ENCODE measurements at places on chromosomes 4 and X.
A peak's percentile ranks its signal among the peaks of the same experiment; 100 is the strongest.

GRCh38 chr4:95214408-95214807 lies 334.4 kb downstream of the UNC5C start:
- DNase-seq = no peak

DNA sequence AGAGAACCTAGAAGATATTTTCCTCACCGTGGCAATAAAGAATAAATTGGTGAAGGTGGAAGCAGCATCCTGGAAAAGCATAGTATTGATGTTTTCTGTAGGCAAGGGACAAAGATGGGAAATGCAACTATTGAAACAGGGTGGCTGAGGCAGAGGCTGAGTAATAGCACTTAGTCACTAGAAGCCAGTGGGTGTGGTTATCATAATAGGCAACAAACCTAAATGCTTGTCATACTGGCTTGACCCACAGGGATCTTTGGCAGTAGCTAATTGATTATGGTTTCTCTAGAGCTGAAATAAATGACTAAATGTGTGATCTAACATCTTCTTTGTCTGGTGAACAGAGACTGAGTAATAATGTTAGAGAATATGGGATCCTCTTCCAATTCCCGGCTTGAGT lies 353.6 kb upstream of the RPS6KA3 start:
- no peak for DNase-seq

DNA sequence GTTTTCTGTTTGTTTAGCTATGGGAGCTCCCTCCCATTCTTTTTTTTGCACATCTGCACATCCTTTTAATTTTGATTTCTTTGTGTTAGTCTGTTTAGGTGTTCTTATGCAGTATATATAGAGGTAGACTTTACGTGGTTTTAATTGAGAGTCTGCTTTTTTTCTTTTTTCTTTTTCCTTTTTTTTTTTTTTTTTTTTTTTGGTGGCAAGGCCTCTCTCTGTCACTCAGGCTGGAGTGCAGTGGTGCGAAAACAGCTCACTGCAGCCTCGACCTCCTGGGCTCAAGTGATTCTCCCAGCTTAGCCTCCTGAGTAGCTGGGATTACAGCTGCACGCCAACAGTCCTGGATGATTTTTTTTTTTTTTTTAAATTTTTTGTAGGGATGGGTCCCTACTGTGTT lies 68.2 kb downstream of the FAM193A start:
- DNase-seq = no peak

DNA sequence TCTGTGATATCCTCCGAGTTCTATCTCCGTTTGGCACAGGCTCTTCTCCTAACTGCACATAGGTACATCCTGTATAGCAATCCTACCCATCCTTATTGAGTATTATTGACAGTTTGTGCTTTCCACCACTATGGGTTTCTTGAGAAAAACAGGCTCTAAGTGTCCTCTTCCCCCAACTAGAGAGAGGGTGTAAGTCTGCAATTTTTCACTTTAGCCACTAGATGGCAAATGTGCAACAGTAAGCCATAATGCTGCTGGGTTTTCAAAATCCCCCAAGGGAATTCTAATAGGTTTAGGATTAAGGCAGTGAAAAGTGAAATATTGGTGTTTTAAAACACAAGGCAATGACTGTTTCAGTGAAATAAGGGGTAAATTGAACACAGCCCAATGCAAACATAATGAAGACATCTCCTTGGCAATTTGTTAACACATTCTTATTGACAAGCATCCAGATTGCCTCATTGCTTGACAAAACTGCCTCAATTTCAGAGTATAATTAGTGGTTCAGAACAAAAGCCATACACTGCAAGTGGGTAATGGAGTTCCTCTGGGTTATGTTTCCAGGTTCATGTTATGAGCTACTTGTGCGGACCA lies 239.0 kb upstream of the HTR2C start:
- DNase-seq = peak; percentile 15

GRCh38 chr4:22482250-22483127 lies 33.4 kb downstream of the ADGRA3 start:
- DNase-seq = no peak

DNA sequence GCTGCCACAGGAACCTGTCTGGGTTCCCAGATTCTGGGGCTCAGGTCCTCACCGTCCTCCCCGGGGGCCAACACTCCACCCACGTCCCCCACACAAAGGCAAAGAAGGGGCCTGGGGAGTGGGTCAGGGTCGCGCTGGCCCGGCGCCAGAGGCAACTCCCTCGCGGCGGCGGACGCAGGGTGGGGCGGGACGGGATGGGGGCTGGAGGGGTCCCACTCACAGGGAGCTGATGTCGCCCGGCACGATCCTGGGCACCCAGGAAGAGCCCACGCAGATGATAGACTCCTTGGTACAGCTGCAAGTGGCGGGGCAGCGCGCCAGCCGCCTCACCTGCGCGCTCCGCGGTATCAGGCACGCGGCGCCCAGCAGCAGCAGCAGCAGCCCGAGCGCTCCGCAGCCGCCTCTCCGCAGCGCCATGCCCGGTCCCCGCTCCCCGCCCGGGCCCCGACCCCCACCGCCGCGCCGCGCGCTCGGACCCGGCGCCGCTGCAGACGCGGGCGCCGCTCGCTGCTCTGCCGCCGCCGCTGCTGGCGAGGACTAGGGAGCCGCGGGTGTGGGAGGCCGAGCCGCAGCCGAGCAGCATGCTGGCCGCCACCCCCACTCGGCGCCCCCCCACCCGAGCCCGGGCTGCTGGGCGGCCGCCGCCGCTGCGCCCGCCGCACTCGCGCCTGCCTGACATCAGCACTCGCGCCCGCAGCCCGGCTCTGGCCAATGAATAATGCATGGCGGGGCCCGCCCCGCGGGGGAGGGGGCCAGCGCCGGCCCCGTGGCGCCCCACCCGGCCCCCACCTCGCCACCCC lies at the start of gene LGI2:
TSS of gene LGI2 (minus strand) at position 670 of the 800 bp plus-strand sequence. CDS start at position 417, 253 bp downstream.
- DNase-seq = no peak

GRCh38 chr4:142656178-142656577 lies 189.9 kb downstream of the INPP4B start:
- DNase-seq = no peak

DNA sequence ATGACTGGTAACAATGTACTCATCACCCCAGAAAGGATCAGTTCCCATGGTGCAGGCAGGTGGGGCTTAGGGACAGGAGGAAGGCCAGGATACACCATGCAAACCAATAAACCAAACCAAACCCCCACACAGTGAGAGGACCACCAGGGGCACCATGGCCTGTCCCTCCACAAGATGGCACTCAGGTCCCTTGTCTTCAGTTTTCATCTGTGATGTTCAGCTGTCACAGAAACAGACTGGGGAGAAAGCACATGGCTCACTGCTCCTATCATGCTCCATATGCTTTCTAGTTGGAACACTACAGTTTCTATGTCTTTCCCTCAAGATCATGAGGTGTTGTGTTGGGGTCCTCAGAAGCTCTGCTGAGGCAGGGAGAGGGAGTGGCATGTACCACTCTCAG lies 10.1 kb downstream of the HS3ST1 start:
- peak; percentile 7 for DNase-seq

DNA sequence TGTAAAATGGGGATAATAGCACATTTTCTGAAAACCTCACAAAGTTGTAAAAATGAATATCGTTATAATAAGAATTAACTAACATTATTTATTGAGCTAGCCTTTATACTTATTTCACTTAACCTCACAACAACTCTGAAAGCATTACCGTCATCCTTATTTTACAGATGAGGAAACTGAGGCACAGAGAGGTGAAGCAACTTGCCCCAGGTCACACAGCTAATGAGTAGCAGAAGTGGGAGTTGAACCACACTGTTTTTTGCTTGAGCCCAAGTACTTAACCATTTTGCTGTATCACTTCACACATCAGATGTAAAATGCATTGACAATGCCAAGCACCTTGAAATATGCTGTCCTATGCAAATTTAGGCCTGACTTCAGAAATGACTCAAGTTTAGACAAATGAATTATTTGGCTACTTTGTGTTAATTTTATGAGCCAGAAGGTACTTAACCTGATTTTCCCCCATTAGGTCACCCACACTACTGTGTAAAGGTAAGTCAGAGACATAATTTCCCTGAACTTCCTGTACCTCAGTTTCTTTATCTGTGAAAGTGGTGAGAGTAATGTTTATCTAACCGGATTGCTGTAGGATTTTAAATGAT lies 23.1 kb downstream of the CD40LG start:
- DNase-seq = no peak

DNA sequence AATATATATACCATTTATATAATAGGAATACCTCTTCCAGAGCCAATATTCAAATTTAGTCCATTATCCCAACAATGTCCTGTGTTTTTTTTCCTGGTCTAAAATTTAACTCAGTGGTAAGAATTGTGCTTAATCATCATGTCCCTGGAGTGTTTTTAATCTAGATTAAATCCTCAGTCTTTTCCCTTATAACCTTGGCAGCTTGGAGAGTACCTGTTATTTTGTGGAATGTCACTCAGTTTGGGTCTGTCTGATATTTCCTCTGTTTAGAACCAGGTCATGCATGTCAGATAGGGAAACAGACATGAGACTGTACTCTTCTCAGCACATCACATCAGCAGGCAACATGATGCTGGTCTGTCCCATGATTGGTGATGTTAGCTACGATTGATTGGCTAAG lies 96.6 kb downstream of the HPGD start:
- no peak for DNase-seq

DNA sequence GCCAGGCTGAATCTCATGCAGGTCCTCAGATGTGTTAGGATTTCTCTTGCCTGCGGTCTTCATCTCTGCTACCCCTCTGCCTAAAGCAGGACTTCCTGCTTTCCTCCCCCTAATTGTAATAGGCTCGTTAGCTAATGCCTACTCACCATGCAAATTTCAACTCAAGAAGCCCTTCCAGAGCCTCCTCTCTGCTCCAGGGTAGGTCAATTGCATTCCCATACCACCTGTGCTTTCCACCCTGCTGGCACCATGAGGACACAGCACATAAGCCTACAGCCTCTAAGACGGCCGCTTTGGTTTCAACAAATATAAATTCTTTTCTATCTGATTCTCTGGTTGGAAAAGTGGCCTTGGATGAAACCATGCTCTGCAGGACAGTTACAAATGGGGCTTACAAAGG lies 93.9 kb downstream of the QDPR start:
- DNase-seq = no peak

DNA sequence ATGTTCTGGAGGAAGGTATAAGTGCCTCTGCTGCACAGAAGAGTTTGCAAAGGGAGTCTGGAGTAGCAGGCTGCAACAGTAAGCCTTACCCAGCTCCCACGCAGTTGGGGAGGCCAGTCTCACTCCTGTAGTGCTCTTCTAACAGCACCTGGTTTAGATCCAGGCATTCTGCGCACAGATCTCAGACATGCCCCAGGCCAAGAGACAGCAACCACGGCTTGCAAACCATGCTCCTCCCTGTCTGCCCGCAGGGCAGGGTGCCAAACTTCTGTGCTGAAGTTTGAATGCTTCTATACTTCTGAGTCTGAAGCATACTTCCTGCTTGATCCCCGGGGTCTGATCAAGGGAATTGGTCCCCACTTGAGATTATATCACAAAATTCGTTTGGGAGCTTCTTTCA lies 106.3 kb downstream of the LINC00632 start:
- no peak for DNase-seq

DNA sequence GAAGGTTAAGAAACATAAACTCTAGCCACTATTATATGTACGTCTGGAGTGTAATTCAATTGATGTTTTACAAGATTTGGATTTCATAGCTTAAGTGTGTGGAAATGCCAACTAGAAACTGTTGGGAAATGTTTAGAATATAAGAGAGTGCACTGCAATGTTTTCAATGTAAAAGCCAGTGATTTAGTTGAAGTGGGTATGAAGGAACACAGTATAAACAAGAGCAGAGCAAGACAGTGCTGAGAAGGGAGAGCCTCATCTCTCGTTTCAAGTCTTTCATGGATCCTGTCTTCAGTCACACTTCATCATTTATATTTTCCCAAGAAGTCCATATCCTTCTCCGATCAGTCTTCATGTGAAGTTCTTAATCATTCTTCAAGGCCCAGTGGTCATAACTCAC lies 163.9 kb upstream of the ETNPPL start:
- DNase-seq = no peak

DNA sequence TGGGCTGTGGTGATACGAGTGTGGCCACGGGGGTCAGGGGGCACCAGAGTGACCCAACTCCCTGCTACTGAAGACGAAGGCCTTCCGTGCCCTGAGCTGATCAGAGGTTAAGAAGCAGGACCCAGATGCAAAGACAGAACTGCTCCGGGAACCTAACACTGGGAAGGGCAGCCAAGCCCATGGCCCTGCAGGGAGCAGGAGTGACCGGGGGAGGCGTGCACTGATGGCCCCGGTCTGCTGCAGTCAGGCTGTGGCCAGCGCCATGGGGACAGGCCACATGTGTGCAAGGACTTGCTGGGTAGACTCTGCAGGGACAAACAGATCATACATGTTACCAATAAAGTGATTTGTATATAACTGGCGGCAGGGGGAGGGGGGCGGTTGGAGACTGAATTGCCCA lies 74.6 kb downstream of the ACOX3 start:
- no peak for DNase-seq

GRCh38 chr4:113564493-113564892 lies 197.0 kb downstream of the CAMK2D start:
- no peak for DNase-seq

GRCh38 chrX:109384699-109385098 lies 97.2 kb downstream of the GUCY2F start:
- peak; percentile 14 for DNase-seq

- peak; percentile 62 for DNase-seq
Observed at GRCh38 chr4:150302553-150302952, 224.3 kb downstream of the DCLK2 start.

GRCh38 chr4:2936773-2937145 lies 26.4 kb downstream of the NOP14 start:
- DNase-seq = peak; percentile 90

- no peak for DNase-seq
Observed at GRCh38 chrX:65871671-65872311, 168.1 kb downstream of the VSIG4 start.

- no peak for DNase-seq
Observed at GRCh38 chrX:15167826-15168225, 102.1 kb downstream of the ASB9 start.

DNA sequence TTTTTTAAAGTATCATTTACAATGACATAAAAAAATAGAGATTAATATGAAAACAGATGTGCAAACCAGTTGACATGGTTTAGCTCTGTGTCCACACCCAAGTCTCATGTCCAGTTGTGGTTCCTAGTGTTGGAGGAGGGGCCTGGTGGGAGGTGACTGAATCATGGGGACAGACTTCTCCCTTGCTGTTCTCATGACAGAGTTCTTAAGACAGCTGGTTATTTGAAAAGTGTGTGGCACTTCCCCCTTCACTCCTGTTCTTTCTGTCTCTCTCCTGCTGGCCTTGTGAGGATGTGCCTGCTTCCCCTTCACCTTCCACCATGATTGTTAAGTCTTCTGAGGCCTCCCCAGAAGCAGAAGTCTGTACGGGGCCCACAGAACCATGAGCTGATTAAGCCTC lies 23.8 kb downstream of the CNOT6L start:
- DNase-seq = no peak

GRCh38 chrX:38109042-38109898 lies 102.9 kb downstream of the SYTL5 start:
- no peak for DNase-seq

DNA sequence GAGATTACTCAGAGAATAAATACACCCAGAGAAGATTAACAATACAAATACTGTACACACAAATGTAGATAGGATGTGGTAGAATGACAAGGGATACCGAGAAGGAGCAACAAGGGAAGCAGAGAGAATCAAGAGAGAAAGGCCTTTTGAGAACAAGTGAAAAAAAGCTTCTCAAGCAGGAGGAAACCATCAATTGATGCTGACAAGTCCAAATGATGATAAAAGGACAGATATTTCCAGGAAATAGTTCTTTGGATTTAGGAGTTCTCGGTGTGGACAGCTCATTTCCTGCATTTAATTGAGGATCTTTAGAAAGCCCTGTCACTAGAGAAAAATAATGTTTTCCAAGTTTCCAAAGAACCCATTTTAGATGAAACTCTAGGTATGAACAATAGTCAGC lies 48.1 kb downstream of the NPY5R start:
- DNase-seq = no peak

Measured in activated CD4-positive, alpha-beta T cell treated with anti-CD3 and anti-CD28 coated beads, Interleukin-2, Interleukin-6, amounts not matched to agents 100 ng/mL and 50 ng/mL, durations not matched to agents 16 hours and 8 hours (primary cell).